Kidney (tissue), 22 donors: ENCODE measurements at places on chromosomes 16 and 17.

DNA sequence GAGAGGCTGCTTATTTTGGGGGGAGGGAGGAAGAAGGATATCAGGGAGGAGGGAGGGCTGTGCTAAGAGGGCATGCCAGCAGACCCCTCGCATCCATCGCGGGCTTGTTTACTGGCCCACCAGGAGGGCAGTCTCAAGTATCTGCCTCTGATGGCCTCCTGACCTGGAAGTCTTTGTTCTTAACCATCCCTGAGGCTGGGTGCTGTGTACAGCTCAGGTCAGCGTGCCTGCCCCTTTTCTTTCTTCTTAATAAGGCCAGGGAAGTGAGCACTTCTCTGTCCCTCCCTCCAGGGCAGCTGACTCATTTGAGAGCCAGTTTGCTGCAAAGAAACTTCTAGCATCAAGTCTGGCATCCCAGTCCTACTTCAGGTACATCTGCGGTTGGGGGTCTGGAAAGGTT, 157.0 kb downstream of the CCDC182 start:
- no peak for DNase-seq

- no peak for DNase-seq
Observed at GRCh38 chr17:43856141-43856540, 9.2 kb downstream of the CD300LG start.

- no peak for DNase-seq
Observed at GRCh38 chr16:8796469-8797363, 723 bp downstream of the TMEM186 start.

- no peak for DNase-seq
Observed at GRCh38 chr16:24309258-24310142, 53.4 kb downstream of the CACNG3 start.

GRCh38 chr16:25838724-25839186, 147.0 kb downstream of the HS3ST4 start:
- no peak for DNase-seq

DNA sequence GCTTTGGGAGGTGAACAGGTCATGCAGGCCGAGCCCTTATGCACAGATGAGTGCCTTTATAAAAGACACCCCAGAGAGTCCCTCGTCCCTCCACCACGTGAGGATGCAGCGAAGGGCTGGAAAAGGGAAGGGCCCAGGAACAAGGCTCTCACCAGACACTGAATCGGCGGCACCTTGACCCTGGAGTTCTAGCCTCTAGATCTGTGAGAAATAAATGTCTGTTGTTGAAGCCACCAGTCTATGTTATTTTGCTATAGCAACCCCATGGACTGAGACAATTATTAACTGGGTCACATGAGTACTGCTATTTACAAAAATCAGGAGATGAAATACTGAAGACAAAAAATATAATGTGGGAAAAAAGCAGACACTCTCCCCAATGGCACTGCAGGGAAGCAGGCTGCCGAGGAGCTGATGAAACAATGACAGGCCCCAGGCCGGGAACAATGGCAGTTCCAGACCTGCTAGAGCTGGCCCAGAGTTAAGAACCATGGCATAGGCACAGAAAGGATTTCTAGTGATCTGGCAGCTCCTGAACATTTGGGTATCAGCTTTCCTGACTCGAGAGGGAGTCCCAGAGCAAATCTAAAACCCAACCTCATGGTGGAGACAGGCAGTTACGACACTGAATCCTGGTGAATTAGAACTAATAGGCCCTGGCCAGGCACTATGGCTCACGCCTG, 17.8 kb upstream of the GGA2 start:
- peak; percentile 66 for DNase-seq

GRCh38 chr16:89873109-89873971, at the start of gene TCF25:
TSS of gene TCF25 (plus strand) at chr16:89873592. CDS start at chr16:89873668, 76 bp downstream.
- peak; percentile 96 for DNase-seq

DNA sequence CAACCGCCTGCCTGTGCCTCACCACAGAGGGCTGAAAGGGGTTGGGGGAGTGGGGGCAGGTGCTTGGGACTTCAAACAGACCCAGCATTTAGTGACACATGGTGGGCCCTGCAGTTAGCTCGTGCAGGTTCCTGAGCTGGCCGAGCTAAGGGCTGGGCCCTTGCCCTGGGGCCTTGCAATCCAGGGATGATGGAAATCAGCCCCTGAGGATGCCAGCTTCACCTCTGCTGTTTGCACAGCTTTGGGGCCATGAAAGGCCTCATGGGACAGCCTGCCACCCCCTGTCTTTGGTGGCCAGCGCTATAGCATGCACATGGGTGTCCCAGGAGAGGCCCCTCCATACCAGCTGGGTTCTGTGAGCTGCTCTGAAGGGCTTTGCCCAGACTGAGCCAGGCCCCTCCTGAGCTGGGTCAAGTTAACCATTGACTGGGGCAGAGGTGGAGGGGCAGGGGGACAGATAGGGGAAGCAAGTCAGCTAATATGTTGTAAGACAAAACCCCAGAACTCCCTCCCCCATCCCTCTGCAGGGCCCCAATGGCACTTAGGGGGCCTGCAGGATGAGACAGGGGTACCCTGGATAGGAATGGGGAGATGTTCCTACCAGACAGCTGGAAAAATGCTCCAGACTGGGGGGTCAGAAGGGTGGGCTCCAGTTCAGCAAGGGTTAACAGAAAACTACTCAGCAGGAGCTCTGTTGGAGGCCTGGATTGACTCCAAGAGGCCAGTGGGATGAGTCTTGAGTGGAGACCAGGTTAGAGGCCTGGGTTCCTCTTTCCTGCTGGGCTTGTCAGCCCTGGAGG, 692 bp downstream of the PRR15L start:
- peak; percentile 63 for DNase-seq

DNA sequence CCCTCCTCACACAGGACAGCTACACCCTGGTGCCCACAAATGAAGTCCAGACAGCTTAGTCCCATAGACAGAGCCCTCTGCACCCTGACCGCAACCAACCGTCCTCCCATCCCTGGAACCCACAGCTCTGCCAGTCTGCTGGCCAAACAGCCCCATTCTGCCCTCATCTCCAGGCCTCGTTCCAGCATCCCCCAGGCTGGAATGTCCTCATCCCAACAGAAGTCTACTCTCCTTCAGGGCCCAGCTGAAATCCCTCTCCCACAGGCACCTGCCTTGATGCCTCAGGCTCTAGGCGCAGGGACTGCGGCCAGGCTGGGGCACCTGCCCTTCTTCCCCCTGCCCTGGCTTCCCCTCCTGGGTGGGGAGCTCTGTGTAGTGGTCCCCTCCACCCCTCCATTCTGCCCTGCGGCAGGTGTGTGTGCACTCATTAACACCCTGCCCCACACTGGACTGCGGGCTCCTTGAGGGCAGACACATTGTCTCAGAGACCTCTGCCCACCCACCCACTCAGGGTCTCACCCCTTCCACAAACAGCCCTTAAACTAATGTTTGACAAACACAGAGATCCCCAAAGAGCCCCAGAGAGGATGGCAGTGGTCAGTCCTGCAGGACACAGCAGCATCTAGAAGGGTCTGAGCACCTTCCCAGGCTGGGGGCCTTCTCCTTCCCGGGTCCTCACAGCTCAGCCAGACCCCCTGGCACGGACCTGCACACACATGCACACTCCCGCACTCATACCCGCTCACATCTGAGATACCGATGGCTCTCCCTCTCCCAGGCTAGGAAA, 820 bp downstream of the GRIN2C start:
- DNase-seq, result no peak

GRCh38 chr16:59259074-59259949, 525.2 kb upstream of the GOT2 start:
- no peak for DNase-seq

- DNase-seq, result no peak
Observed at GRCh38 chr16:68074850-68075555, 10.2 kb upstream of the NFATC3 start.

DNA sequence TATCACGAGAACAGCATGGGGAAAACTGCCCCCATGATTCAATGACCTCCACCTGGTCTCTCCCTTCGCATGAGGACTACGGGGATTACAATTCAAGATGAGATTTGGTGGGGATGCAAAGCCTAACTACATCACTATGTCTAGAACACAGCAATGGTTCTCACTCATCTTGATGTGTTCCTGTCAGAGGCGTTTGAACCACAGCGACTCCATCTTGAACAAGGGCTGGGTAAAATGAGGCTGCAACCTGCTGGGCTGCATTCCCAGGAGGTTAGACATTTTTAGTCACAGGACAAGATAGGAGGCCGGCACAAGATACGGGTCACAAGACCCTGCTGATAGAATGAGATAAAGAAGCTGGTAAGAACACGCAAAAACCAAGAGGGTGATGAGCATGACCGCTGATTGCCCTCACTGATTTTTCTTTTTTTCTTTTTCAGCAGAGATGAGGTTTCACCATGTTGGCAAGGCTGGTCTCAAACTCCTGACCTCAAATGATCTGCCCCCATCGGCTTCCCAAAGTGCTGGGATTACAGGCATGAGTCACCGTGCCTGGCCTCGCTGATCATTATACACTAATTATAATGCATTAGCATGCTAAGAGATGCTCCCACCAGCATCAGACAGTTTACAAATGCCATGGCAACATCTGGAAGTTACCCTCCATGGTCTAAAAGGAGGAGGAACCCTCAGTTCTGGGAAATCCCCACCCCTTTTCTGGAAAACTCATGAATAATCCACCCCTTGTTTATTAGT, 3.0 kb upstream of the PPY start:
- no peak for DNase-seq

DNA sequence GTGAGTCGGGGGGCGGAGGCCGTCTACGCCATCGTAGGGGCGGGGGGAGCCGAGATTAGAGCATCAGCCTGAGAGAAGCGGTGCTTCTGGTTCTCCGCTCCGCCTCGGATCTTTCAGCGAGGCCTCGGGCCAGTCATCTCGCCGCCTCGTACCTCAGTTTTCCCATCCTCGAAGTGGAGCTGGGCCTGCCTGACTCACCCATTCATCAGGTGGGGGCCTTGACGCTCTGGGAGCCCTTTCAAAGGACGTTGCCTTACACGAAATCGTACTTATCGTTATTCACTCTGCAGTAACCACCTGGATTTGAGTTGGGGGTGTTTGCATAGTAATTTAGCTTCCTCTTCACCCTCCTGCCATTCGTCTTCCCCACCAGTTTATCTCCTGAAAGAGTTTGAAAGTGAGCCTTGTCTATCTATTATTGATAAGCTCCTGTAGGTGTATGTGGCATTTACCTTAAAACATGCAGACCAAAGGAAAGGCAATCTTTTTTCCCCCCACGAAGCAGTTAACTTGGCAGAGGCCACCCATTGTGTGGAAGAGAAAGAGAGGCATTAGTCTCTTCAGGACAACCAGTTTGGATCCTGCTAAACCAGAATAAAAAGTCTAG, 674 bp downstream of the TAF15 start:
- no peak for DNase-seq

DNA sequence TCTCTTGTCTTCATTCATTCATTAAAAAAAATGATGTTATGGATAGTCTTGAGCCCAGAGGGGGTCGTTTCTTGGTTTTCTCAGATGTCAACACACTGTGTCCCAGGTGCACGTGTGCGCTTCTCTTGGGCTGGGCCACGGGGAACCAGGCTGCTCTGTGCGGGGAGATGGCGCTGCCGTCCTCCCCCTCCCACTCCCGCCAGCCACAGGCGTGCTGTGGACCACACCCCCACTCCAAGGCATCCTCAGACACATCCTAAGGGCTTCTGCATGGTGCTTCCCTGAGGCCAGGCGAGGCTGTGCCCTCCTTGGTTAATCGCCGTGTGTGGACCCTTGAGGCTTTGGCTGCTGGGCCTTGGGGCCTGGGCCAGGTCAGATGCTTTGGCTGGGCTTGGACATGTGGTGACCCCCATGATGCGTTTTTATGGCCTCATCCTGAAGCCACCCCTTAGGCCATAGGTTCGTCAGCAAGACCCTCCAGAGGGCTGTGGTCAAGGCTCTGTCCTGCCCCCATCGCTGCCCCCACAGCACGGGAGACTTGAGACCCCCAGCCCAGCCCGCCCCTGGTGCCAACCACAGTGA, 245.7 kb upstream of the CIBAR2 start:
- DNase-seq, result no peak

- no peak for DNase-seq
Observed at GRCh38 chr17:58228679-58229078, 9.6 kb upstream of the MKS1 start.

GRCh38 chr17:43620581-43620980, 41.1 kb downstream of the MEOX1 start:
- no peak for DNase-seq

- peak; percentile 37 for DNase-seq
Observed at GRCh38 chr16:57377080-57377841, 5.0 kb downstream of the CX3CL1 start.

GRCh38 chr17:31068291-31068690, 26.5 kb upstream of the NF1 start:
- no peak for DNase-seq

- no peak for DNase-seq
Observed at GRCh38 chr17:77952368-77952767, 6.1 kb upstream of the TNRC6C start.

DNA sequence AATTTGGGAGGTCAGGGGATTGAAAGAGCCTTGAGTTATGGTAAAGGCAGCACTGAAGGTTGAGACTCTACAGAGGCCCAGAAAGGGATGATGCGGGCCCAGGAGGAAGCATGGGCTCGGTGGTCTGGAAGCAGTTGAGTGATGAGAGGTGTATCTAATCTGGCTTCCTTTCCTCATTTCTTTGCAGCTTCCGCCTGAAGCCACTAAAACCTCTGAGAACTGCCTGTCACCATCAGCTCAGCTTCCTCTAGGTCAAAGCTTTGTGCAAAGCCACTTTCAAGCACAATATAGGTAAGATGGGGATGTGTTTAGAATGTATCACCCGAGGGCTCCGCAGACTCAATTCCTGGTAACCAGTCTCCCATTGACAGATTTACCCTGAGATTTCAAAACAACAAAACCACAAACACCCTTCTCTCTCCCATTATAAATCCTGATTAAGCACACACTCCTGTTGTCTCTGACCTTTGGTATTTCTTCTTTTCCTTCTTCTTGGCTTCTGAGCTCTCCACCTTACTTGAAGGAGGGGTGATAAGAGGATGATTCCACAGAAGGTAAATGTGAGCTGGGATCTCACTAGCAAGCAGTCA, 21.2 kb downstream of the USP43 start:
- DNase-seq, result no peak

GRCh38 chr17:36597866-36598777, 3.3 kb upstream of the MRM1 start:
- DNase-seq, result no peak

GRCh38 chr16:50808929-50809538, 67.1 kb downstream of the CYLD start:
- DNase-seq, result no peak

- peak; percentile 17 for DNase-seq
Observed at GRCh38 chr16:90048347-90048722, 28.8 kb downstream of the PRDM7 start.

DNA sequence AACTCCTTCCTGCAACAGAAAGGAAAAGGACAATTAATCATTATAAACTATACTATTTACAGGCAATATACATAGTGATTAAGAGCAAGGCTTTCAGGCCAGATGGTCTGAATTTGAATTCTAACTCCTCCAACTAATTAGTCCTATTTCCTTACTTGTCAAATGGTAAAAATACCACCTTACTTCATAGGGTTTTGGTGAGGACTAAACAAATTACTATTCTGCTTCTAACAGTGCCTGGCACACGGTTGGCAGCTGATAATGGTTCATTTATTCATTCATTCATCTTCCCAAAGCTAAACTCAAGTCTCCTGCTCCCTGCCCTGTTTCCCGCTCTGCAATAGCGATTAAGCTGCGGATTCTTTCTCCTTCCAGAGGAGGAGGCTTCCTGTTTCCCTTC, 39.8 kb downstream of the DCUN1D3 start:
- no peak for DNase-seq

GRCh38 chr16:89954462-89954861, 5.9 kb downstream of the DEF8 start:
- no peak for DNase-seq

GRCh38 chr17:33164169-33164881, 128.8 kb downstream of the ASIC2 start:
- peak; percentile 37 for DNase-seq
